ENCODE measurements at places on chromosomes 1 and 21.

DNA sequence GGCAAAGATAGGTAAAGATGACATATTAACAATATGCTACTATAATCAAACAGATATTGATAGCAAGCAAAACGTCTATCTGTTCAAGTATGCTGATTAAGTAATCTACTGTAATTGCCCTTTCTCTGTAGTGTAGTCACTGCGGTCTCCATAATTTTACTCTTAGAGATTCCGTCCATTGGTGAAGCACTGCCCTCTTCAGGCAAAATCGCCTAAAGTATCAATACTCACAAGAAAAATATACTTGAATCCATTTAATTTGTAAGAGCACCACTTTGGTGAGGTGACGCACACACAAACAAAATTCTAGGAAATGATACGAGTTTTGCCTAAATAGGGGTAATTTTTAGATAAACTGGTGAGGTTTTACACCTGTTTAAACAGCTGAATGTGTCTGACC, 434.6 kb upstream of the CHRM3 start:
- no peak for DNase-seq

GRCh38 chr1:2455757-2456156, 20.3 kb upstream of the PLCH2 start:
- no peak for DNase-seq

DNA sequence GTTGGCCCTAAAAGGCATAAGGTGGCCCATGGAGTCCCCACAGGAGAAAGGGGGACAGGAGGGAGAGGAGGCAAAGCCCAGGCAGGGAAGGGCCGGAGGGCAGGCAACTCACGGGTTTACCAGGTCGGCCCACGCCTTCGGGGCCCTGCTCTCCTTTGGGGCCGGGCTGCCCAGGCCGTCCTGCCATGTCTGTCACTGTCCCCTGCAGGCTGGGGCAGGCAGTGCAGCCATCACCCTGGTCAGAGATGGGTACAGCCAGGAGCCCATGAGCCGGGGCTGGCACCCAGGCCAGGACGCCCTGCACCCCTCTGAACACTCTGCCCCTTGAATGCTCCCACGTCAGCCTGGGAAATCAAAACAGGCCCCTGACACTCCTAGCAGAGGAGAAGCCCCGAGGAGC, 19.8 kb downstream of the COL16A1 start:
- no peak for DNase-seq

- DNase-seq: no peak
These were observed 4.9 kb upstream of the B4GALT3 start for GRCh38 chr1:161182214-161182613.

- no peak for DNase-seq
These were observed 50.9 kb downstream of the TARBP1 start for GRCh38 chr1:234427950-234428646.

DNA sequence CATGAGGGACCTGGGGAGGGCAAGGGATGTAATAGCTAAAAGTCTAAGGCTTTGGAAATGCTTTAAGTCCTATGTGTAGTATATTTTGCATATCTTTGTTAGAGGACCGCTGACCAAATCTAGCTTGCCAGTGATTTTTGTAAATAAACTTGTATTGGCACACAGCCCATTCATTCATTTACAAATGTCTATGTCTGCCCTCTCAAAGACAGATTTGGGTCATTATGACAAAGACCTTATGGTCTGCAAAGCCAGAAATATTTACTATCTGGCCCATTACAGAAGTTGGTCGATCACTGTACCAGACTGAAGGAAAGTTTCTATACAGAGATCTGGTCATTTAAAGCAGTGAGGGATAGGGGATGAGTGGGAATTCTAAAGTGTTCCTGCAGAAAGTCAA, 120.1 kb upstream of the RAVER2 start:
- no peak for DNase-seq

DNA sequence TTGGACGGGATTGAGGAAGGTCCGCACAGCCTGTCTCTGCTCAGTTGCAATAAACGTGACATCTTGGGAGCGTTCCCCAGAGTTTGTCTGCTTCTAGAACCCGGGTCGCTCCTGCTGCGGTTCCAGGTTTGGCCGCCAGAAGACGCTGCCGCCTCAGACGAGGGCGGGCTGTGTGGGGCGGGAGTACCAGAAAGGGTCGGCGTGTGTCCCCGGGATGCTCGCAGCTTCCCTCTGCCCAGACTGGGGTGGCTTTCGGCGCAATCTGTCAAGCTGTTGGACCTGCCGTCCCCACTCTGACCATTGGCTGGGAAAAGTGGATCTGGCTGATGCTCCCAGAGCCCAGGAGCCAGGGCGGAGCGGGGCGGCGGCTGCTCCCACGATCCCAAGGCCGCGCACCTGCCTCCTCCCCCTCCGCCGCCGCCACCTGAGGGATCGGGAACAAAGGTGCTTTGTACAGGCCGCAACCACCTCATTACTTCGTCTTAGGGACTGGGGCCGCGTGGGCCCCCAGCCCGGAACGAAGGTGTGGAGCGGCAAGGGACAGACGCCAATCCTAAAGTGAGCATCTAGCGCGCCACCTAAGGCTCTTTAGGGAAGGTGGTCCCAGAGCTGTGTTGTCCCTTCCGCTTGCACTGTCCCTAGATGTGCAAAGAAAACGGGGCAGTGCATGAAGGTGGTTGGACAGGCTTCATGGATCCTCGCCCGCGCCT, 683 bp upstream of the EFNA4 start:
- peak; percentile 75 for DNase-seq

- DNase-seq: no peak
These were observed 736.3 kb downstream of the LTN1 start for GRCh38 chr21:28256420-28256831.

- DNase-seq: no peak
These were observed 35.4 kb upstream of the EIF4G3 start for GRCh38 chr1:21212126-21212525.

- DNase-seq: peak; percentile 99
These were observed 65.9 kb downstream of the PIK3CD start for GRCh38 chr1:9717193-9718005.

DNA sequence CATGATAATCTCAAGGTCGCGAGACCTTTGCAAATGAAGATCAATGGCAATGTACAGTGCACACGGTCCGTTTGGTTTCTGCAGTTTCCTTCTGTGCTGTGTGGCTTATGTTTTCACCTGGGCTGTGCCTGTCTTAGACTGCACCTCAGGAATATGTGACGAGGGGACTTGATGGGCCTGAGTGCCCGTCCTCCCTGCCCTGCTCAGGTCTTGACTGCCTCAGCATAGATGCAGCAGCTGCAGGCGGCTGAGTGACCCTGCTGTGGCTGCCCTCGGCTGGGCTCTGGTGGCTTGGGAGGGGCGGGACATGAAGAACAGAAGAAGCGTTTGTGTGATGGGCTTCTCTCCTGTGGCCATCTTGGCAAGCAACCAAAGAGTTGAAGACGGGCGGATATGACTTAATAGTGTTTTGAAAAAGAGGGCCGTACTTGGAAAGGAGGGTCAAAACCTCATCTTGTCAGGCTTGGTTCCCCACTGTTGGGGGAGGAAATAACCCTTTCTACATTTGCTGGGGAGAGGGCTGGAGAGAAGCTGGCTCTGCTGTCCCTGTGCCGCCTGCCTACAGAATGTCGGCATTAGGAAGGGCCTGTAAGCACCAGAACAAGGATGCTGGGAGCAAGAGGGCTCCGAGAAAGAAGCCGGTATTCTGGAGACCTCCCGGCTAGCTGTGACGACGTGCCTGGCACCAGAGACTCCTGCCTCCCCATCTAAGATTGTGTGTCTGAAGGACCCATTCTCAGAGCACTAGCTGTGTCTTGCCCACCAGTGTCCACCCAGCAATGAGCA, 7.1 kb downstream of the MYBPHL start:
- no peak for DNase-seq

DNA sequence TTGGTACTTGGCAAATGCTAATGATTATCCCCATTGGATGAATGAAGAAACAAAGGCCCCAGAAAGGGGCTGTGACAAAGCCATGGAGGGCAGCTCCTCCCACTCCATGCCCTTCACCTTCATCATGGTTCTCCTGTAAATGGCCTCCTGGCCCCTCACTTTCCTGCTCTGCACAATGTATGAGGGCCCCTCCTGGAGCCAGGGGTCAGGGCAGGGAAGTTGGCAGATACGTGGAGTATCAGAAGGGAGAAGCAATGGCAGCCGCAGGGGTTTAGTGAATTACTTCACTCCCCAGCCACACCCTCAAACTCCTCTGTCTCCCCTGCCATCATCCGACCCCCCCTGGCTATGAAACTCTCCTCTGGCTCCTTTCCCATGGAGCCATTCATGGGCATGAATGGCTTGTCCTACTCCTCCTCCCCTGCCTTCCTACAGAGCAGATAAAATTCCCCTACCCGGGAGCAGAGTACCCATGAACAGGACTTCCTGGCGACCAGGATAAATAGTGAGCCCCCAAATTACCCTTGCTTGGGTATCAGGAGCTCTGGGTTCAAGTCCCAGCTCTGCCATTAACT, 86.3 kb downstream of the CAMK2N1 start:
- DNase-seq: no peak

GRCh38 chr21:24023402-24023801, 1583.9 kb downstream of the MRPL39 start:
- no peak for DNase-seq

DNA sequence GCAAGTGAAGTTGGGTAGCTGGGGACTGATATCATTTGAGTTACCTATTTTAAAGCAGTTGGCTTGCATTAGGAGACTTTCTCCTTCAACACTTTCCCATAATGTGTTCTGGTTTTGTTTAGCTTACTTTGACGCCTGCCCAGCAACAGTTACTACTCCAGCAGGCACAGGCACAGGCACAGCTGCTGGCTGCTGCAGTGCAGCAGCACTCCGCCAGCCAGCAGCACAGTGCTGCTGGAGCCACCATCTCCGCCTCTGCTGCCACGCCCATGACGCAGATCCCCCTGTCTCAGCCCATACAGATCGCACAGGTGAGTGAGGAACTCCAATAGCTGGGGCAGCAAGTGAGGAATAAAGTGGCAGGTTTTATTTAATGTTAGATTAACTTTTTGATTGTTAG, 144.3 kb downstream of the CD247 start:
- DNase-seq: no peak

DNA sequence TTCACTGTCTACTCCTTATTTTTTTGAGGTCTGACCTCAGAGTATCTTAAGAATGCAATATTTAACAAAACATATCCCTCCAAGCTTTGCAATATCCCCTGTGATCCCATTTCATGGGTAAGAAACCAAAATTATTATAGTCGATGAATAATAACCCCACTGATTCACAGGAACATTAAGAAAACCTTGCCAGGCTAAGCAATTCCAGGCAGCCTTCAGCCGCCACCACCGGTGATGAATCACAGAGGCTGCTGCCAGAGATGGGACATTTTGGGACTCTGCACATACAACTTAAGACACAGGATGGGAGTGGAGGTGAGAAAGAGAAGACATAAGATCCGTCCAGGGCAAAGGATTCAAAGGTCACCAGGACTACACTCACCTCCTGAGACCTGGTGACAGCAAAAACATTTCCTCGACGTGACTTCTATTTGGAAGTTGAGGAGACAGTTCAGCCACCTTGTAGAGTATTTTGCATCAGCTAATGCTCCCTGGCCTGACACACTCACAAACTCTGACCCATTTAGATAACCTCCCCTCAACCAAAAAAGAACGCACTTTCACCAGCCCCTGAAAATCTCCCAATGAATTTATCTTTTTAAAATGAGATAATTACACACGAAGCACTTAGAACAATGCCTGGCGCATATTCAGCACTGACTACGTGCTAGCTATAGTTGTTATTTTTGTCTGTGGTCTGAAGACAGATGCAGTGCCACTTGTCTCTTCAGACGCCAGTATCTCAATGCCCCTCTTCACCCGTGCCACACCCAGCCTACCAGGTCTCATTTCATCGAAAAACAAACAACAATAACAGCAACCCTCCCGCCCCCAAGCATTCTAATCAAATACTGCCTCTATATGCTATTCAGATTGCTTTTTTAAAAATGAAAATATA, 17.8 kb upstream of the OVAAL start:
- DNase-seq: no peak

- no peak for DNase-seq
These were observed 47.8 kb upstream of the ECE1 start for GRCh38 chr1:21337928-21338572.

DNA sequence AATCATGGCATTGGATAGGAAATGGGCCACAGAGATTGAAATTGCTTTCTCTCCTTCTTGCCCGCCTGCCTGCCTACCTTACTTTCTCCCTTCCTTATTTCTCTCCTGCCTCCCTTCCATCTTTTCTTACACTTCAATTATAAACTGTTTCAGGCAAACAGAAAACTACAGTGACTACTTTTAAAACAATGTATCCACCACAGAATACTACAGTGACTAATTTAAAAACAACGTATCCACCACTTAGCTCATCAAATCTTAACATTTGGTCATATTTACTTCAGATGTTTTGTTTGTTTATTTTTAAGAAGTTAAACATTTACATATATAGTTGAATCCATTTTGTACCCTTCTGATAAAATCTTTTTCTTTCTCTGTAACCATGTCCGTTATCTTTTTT, 54.4 kb downstream of the SNRPE start:
- DNase-seq: no peak

GRCh38 chr1:73593364-73593763, 604.6 kb downstream of the LRRIQ3 start:
- no peak for DNase-seq

DNA sequence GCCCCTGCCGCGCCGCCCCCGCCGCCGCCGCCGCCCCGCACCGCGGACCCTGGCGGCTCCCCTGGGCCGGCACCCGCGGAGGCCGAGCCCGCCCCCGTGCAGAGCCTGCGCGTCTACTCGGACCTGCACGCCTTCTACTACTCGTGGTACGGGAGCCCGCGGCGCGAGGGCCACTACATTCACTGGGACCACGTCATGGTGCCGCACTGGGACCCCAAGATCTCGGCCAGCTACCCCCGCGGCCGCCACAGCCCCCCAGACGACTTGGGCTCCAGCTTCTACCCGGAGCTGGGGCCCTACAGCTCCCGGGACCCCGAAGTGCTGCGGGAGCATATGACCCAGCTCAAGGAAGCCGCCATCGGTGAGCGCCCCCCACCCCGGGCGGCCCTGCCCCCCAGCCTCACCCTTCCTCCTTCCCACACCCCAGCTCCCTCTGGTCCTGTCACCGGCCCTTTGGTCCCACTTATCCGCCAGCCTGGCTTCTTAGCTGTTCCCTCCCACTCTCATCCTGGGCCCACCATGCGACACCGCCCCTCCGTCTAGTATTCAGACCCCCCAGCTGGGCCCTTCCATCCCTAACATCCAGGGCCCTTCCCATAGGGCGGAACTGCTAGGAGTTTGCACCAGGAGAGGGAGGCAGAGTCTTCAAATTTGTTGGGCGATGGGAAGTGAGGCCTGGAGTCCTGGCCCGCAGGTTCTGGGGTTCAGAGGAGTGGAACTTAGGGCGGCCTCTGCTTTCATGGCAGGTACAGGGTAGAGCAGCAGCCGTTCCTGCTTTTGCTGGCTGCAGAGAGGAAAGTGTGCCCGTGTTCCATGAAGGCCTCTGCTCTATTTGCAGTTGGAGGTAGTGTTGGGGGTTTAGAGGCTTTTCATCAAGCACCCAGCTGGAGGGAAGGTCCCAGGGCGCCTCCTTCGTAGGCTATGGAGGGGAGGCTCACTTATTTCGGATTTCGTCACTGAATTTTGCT, 1.0 kb downstream of the MANEAL start:
- peak; percentile 17 for DNase-seq

DNA sequence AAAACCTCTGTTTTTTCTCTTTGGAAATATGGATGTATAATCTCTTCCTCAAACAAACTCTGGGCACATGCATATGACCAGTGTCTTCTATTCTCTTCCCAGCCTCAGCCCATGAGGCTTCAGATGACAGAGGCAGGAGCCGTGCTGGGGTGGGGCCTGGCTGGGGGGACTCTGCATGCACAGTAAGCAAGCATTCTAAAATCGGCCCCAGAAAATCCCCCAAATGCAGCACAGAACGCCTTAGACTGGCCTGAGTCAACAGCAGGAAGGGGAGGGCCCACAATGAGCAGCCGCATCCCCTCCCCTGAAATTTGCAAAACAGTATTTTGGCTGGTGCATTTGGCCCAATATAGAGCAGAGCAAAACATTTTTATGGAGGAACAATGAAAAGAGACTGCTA, 47.8 kb downstream of the ITPKB start:
- no peak for DNase-seq

All from DND-41 (cell line).